Tibial nerve (tissue), 4 donors: ENCODE measurements at places on chromosomes 13 and 19.

GRCh38 chr19:6017576-6017975 lies 39.6 kb upstream of the RANBP3 start:
- DNase-seq: no peak

GRCh38 chr19:56687031-56687430 lies 15.5 kb upstream of the ZNF835 start:
- DNase-seq: no peak

- DNase-seq: no peak
These were observed 25.1 kb downstream of the TUBGCP3 start for GRCh38 chr13:112562786-112563383.

GRCh38 chr13:35356572-35356971 lies 119.9 kb downstream of the MAB21L1 start:
- DNase-seq: no peak

DNA sequence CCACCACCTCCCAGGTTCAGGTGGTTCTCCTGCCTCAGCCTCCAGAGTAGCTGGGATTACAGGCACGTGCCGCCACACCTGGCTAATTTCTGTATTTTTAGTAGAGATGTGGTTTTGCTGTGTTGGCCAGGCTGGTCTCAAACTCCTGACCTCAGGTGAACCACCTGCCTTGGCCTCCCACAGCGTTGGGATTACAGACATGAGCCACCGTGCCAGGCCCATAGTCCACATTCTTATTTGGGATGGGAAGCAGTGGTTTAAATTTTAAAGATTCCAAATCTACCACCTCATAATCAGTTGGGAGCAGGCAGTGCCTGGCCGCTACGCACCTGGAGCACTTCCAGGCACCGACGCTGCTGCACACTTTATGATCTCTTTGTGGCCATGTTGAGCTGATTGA lies 160.6 kb upstream of the SOX1 start:
- no peak for DNase-seq

- DNase-seq: no peak
These were observed 245.9 kb downstream of the ITGBL1 start for GRCh38 chr13:101698400-101698799.

DNA sequence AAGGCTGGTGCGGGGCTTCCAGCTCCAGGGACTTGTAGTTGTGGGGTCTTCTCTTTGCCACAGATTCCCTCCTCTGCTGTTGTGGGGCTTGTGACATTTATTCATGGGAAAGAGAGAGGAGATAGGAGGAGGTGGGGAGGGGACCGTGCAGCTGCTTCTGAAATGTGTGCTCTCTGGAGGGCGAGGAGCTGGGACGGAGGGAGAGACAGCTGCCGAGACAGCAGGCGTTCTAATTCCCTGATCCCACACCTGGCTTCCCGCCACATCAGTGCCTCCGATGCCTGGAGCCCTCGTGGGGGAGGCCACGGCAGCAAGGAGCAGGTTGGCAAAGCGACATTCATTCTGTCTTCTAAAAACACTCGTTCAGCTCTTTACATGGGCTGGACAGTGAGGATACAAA lies 164.4 kb downstream of the USP12 start:
- no peak for DNase-seq
